ENCODE measurements at places on chromosomes 5 and 9.

GRCh38 chr5:176542135-176542595 lies 5.0 kb upstream of the RNF44 start:
- no peak for DNase-seq

GRCh38 chr9:26054600-26055520 lies 376.6 kb upstream of the TUSC1 start:
- DNase-seq = peak; percentile 29

- peak; percentile 64 for DNase-seq
These were observed 77.7 kb downstream of the FOXD1 start for GRCh38 chr5:73370640-73371583.

GRCh38 chr9:132372177-132373095 lies 17.6 kb upstream of the SETX start:
- DNase-seq = peak; percentile 20

DNA sequence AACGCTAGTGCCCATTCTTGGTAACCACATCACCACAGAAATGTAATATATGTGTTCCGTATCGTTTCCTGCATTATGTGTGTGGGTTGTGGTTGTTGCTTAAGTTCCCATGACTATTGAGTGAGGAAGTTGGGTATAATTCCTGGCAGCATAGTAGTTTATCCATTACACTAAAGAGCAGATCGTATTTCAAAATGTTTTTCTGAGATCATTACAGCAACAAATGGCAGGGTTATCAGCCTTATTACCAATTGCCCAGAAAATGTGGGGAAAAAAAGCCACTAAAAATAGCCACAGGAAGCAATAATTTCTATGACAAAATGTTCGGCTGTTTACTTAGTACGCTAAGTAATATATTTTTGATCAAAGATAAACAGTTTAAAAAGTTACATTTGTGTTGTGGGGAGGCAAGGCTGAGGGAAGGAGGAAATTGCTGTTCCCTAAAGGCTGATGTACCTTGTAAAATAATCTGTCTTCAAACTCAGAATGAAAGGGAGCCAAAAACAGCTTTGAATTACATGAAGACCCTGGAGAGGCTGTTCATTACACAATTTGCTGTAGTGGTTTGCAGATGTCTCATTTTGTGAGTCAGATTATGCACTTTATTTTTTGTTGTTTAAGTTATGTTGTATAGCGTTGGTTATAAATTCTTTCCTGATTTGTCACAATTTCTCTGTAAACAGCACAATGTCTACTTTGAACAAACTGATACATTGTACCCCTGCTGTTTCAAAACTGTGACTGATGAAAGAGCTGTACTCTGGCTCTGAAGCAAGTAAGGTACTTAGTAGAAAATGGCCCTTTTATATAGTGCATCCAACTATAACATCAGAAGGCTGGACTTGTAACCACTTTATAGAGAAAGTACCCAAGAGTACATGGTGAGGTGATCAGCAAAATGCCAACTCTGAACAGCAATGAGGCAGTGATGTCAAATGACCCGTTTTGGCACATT lies 1028.5 kb downstream of the NR2F1-AS1 start:
- peak; percentile 86 for DNase-seq

- no peak for DNase-seq
These were observed 399.9 kb downstream of the ELAVL2 start for GRCh38 chr9:23426144-23426543.

DNA sequence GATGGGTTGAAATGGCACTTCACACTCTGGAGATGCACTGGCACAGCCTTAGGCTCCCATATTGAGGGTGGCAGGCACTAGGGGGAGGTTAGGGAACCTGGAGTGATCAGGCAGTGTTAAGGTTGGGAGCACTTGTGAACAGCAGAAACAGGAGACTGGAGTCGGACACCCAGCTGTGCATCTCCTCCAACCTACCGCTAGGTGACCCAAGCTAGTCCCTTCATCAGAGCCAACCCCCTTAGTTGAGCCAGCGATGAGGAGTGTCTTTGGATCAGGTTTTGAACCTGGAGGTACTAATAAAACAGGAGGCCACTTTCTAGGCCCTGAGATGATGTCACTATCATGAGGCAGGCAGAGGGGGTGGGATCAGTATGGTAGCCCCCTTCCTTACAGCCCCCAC lies 1.7 kb downstream of the ACTL7B start:
- DNase-seq = no peak

DNA sequence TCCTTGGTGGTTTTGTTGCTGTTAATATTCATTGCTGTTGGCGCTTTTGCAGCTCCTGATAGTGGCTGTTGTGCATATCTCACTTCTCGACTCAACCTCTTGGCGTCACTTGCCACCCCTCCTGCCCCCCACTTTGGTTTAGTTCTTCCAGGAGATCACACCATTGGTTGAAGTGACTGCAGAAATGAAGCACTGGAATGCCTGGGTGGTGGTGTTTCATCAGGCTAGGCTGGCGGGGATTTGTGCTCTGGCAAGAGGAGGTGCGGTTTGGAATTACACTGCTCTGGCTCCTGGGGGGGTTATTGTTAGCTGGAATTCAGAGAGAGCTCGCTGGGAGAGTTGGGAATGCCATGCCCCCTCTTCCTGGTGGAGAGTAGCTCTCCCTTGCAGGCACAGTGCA lies 11.5 kb downstream of the PRRC2B start:
- DNase-seq = peak; percentile 71

DNA sequence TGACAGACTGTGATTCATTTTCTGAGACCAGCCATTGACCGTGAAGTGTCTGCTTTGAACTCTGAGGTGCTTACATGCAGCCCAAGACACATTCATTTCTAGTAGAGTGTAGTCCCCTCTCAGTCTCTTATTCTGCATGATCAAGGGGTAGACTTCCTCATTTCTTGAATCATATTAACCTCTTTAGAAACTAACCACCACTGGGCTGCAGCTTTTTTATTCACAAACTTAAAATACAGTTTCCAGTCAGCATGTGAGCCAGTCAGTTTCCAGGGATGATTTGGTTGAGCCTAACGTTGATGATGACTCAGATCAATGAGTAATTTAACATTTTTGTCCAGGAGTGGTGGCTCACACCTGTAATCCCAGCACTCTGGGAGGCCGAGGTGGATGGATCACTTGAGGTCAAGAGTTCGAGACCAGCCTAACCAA lies 59.2 kb downstream of the OTULIN start:
- DNase-seq = no peak

DNA sequence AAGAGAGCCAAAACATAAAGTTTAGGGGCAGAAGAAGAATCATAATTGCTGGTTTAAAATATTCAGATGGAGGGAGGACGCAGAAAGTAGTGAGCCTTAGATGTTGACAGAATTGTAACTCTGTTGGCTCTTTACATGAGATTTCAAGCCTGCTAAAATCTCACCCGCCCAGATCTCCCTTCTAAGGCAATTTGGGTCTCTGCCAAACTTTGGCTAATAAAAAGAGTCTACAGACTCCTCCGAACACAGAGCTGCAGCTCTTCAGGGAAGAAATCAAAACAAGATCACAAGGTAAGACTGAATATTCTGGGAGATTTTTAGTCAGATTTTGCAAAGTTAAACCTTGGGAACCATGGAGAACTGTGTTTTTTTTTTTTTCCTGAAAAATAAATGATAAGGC lies at the start of gene IL33:
Gene IL33, plus strand, starts transcription at position 246 of the 400 bp plus-strand sequence. CDS start 25,888 bp downstream, outside the sequence.
- DNase-seq = no peak

DNA sequence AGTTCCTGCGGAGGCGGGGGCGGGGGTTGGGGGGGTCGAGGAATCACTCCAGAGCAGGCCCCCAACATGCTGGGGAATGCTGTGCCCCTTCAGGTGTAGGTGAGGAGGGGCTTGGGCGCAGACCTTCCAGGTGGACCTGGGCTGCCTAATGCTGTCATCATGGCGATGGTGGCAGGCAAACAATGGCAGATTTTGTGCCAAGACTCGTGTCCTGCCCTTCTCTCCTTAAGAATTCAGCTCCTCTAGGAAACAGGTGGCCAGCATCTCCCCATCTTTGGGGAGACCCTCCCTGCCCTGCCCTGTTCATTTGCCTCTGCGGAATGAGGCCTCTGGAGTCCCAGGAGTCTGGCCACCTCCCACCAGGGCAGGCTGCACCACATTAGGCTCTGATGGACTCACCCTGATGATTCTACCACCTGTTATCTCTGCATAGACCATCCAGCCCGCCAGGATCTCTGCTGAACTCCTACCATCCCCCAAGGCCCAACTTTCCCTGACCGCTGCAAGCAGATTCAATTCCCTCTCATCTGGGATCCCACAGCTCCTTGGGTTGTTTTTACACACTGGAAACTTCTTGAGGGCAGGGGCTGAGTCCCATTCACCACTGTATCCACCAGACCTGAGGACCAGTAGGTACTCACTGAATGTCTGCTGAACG lies 10.9 kb upstream of the SLC25A51 start:
- DNase-seq = no peak

GRCh38 chr9:68931821-68932220 lies 82.1 kb downstream of the PRKACG start:
- DNase-seq = no peak

- peak; percentile 11 for DNase-seq
These were observed 53.4 kb downstream of the PLPP1 start for GRCh38 chr5:55481293-55481855.

- DNase-seq = no peak
These were observed 124.2 kb downstream of the TRIO start for GRCh38 chr5:14267166-14267838.

Measured in AG08395 (cell line).